ENCODE measurements at places on chromosomes 3 and 15.
A peak's percentile ranks its signal among the peaks of the same experiment; 100 is the strongest.

DNA sequence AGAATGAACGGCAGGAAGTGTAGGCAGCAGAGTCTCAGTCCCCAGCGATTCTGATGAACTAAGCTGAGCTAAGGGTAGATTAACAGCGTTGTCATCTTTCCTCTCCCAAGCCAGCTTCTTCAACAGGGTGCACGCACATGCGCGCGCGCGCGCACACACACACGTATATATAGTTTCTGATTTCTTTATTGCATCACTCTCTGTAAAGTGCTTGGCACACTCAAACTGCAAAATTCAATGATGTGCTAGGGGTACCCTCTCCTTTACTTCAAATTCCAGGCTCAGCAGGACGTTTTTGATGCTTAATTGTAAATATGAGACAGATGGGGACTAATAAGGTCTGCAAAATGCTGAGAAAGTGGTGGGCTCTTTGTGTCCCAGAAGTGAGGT lies 26.1 kb upstream of the VPS8 start:
- no peak for DNase-seq

- no peak for DNase-seq
These were observed 36.7 kb upstream of the GOLGA8B start for GRCh38 chr15:34620142-34620541.

- DNase-seq = no peak
These were observed 125.5 kb downstream of the DGKG start for GRCh38 chr3:186236357-186237020.

GRCh38 chr15:38690216-38690615 lies 125.6 kb upstream of the RASGRP1 start:
- no peak for DNase-seq

GRCh38 chr15:91853511-91853947 lies at the start of gene SLCO3A1:
Gene SLCO3A1 (plus strand): TSS chr15:91853708.
- DNase-seq = peak; percentile 46

GRCh38 chr3:157074981-157075380 lies 85.0 kb downstream of the CCNL1 start:
- no peak for DNase-seq

- peak; percentile 1 for DNase-seq
These were observed 402.1 kb downstream of the CADM2 start for GRCh38 chr3:85360742-85361387.

DNA sequence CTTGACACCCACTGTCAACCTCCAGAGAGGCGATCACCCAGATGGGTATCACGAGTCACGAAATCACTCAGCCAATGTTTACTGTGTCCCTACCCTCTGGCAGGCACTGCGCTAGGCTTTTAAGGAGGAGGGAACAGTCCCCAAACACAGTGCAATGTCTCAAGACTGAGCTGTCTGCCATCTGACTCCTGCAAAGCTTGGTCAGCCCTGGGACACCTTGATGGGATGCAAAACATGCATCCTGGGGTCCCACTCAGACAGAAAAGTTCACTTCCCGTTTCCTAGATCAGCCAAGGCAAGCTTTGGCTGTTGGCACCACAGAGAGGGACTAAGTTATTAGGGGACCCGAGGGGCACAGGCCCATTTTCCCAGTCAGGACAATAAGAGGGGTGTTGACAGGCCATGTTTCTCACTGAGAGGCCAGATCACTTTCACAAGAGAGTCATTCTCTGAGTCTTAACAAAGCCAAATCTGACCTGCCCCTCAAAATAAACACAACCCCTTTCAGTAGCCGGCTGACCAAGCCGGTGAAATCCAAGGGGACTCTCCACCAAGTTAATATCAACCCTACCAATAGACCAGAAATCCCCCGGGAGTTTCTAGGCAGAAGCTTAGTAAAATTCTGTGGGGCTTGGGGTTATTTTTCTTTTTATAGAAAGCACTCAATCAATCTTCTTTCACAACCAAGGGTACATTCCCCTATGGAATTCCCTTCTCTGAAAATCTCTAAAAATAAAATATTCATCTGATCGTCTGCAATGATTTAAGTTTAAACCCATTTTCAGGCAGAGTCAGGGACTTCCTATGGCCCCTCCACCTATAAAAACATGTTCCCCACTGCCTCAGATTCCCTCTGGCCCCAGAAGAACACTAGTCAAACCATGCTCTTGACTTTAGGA lies 3.5 kb downstream of the RFTN1 start:
- DNase-seq = no peak

GRCh38 chr3:172461530-172462138 lies 13.4 kb upstream of the GHSR start:
- peak; percentile 6 for DNase-seq

GRCh38 chr15:49055630-49056029 lies 9.4 kb upstream of the SECISBP2L start:
- no peak for DNase-seq

DNA sequence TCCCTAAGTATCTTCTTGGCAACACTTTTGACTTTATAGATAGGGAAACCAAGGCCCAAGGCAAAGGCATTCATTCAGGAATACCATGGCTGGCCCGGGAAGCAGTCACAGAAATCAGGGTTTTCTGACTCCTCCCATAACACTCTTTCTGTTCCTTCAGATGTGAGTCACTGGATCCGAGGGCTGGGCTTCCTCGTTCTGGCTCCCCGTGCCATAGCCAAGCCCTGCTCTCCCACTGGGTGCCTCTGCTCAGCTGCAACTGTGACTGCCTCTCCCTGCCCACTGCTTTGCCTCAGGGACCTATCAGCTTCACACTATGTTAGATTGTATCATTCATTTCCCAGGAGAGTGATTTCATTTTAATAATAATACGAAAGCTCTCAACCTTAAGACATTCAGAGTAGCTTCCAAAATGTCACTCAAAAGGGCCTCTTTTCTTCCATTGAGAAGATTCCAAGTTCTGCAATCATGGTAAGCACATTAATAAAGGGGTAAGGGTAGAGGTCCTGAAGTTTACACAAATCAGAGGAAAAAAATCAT lies 50.2 kb downstream of the GABRB3 start:
- DNase-seq = no peak

- no peak for DNase-seq
These were observed 126.8 kb downstream of the KCNAB1 start for GRCh38 chr3:156246961-156247725.

DNA sequence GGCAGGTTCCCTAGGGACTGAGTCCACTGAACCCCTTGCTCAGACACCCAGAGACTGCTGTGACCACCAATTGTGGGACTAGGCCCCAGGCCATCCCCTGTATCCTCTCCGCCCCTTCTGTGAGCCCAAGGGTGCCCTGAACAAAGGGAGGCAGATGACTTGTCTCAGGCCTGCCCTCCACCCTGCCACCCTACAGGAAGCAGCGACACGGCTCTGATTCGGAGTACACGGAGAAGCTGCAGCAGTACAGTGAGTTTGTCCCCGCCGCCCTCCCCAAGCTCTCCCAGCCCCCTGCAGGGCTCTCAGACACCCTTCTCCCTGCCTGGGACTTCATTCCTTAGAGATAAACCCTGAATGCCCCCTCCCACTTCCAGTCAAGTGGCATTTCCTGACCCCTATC lies 16.6 kb downstream of the EPHB3 start:
- no peak for DNase-seq

DNA sequence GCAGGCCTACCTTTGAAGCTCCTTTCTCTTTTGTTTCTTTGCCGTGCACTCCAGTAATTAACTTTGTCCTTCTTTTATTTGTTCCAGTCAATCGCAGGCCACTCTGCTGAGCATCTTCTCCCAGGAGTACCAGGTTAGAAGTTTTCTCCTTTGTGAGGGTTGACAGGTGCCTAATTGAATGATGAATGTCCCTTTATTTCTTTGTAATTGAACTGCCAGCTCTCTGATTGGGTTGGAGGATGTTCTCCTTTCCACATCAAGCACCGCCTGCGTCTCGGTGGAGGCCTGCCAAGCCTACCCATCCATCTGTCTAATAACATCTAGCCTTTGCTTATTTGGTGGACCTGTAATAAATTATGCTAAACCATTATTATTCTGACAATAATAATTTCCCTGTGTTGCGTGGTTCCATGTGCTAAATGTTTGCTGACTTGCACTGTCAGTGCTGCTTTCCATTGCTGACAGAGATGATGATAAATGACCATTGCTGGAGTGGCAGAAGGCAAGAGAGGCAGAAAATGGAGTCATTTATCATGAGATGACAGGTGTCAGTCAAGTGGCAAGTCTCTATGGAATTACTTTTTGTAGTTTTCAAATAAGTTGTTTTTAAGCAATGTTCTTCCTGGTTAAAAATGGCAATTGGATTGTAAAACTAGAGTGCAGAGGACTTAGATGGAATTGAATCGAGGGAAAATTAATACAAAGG lies 64.9 kb downstream of the CDIN1 start:
- DNase-seq = no peak

DNA sequence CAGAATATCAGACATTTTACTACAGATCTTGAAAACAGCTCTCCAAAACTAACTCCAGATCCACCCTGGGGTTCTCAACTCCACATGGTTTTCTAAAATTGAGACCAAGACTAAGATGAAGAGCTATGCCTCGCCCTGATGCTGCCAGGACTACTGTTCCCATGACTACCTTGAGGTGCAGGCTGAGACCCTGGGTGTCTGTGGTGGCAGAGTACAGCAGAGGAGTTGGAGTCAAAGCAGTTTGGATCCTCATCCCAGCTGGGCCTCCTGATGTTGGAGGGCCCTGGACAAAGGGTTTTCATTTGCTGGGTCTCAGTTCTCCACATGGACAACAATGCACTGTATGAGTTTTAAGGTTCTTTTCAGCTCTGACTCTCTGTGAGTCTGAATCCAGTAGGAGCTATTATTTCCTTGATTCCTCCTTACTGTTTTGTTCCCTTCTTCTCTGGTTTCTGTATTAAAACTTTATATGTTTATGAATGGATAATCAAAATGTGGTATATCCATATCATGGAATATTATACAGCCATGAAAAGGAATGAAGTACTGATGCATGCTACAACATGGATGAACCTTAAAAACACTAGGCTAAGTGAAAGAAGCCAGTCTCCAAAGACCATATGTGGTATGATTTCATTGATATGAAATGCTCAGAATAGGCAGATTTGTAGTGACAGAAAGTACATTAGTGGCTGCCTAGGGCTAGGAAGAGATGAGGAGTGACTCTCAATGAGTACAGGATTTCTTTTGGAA lies 93.0 kb downstream of the CPN2 start:
- no peak for DNase-seq

DNA sequence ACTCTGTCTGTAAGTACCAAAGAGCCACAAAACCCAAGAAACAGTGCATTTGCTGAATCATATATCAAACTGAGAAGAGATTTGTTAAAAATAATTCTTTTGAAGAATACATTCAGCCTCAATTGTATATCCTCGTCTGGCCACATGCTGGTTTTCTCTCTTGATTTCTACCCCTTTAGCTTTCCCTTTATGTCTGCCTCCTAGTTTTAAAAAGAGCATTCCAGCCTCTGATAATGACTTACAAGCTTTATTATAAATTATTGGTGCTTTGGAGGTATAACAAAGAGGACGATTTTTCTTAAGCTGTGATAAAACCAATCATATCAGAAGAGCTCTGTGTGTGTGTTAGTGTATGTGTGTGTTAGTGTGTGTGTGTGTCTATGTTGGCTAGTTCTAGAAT lies 70.4 kb upstream of the ROBO2 start:
- DNase-seq = no peak

- no peak for DNase-seq
These were observed 21.3 kb downstream of the GRK7 start for GRCh38 chr3:141784531-141784930.

- DNase-seq = peak; percentile 69
These were observed 39.2 kb downstream of the MYO5C start for GRCh38 chr15:52256366-52256765.

DNA sequence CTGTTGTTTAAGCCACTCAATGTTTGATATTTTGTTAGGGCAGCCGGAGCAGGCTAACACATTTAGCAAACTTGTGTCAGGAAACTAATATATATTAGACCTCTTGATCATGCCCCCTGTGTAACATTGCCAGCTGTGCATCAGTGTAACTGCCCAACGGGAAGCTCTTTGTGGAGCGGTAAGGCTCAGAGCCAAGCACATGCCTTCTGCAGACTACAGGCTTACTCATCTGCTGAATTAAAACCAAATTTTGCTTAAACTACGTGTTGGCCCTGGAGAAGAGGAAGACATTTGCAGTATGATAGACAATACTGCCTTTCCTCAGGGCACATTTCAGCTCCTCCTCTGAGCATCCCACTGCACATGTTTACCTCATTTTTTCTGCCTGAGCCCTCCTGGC lies 50.5 kb upstream of the KCNMB2 start:
- DNase-seq = peak; percentile 41

- no peak for DNase-seq
These were observed 76.0 kb upstream of the SNRK start for GRCh38 chr3:43210049-43211027.

DNA sequence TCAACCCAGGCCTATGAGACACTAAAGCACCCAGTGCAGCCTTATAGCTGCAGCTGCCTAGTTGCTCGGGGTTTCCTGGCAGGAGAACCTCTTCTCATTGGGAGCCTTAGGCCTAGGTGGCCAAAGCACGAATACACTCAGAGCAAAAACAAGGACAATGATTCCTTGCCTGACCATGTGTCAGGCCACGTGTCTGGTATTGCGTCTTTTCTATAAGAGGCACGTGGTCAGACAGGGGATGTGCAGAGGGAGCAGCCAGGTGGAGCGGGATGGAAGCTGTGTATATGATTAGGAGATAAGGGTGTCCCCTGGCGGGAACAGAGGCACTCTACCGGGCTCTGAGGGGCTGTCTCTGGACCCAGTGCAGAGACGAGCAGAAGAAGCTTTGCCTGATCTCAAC lies 26.4 kb downstream of the SLC22A14 start:
- no peak for DNase-seq

DNA sequence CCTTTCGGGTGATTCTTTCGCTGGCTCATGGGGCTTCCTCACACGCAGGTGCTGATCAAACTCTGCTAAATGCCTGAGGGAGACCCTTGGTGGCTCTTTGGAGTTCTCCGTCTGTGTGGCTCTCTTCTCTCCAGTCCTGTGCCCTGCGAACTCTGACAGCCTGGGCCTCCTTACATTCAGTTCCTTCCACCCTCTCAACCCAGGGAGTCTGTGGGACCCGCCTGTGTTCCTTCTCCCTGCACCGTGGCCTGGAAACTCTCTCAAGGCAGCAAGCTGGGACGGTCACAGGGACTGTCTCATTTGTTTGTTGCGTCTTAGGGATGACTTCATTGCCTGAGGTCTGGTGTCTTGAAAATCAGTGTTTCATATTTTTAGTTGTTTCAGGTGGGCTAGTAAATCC lies 37.0 kb upstream of the CORO2B start:
- DNase-seq = no peak

DNA sequence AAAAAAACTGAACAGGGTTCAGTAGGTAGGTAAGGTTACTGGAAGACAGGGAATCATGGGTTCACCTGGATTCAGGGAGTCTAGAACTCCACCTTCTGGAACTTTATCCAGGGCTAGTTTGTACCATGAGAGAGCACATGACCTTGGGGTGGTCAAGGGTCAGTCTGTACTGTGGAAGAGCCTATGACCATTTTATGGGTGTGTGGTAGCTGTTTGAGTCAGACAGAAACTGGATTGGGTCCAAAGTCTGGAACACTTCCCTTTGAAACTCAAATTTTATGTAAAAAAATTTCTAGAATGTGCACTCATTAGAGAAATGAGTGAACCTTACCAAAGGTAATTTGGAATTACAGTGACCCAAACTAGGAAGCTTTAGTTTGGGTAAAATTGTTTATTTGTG lies 486.0 kb upstream of the AGTR1 start:
- DNase-seq = peak; percentile 22
